Substantia nigra (tissue), 51 donors: ENCODE measurements at places on chromosomes 1 and 21.

GRCh38 chr1:30507401-30508174 is 215.8 kb downstream of the MATN1 start:
- no peak for DNase-seq

- no peak for DNase-seq
These were observed 70.7 kb downstream of the COL24A1 start for GRCh38 chr1:86085741-86086409.

GRCh38 chr1:65691972-65692371 is 100.7 kb upstream of the PDE4B start:
- no peak for DNase-seq

GRCh38 chr1:184039126-184039525 is 1.6 kb upstream of the COLGALT2 start:
- DNase-seq: no peak

DNA sequence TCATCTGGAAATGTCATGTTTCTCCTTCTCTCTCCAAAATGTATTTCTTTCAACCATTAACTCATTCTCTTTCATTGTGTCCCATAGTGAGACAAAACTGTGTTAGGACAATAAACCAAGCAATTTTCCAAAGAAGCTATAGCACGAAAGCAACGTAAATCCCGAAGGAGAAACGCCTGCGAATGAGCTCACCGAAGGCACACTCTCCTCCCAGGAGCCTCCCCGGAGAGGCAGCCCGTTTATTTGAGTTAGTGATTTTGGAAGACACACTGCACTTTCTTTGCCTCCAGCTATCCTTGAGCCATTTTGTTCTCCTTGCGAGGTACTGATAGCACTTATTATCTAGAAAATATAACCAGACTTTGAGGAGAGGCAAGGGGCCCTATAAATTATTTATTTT is 41.2 kb downstream of the RSPH1 start:
- no peak for DNase-seq

DNA sequence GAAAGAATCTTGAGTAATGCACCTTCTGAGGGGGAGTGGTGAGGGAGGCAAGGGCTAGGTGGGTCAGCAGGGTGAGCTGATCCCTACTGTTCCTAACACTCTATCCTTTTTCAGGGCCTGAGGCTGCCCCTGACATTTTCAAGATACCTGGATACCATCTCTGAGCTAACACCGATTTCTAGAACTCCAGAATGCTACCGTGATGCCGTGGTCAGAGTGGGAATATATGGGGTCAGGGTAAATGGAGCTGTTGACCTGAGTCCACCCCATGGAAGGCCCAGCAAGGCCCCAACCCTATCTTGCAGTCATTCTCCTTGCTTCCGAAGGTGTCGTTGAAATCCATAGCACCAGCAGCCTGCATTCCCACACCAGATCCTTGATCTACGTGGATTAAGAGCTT is 18.0 kb upstream of the PTPRF start:
- DNase-seq: no peak

DNA sequence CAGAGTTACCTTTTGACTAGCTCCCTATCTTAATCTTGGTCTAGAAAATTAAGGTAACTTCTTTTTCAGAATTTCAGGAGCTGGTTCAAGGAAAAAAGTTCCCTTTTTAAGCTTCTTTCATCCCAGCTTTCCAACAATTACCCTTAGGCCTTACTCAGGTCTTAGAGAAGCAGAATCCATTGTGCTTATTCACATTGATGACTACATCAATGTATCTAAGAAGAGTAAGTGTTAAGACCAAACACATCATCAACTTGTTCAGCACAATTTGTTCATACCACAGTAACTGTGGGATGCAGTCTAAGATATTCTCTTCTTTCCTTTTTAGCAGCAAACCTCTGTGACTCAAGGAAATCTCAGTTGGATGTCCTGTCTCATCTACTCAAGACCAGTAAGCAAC is 4.1 kb downstream of the MRPL9 start:
- no peak for DNase-seq

- no peak for DNase-seq
These were observed 13.2 kb downstream of the SETD4 start for GRCh38 chr21:36047139-36047538.

DNA sequence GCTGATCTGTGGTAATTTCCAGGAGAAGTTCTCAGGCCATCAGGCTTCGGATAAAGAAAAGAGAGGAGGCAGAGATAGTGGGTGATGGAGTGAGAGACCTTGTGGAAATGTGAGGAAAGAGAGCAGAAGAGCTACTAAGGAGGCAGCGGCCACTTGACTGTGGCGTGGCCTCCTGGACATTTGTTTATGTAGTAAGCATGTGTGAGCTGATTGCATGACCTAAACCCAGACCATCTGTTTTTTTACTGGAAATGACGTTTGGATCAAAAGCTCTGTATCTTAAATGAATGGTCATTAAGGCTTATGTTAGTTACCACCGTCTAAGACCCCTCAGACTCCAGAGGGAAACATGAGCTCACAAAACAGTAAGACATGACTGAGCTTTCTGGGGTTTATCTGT is 13.6 kb downstream of the ATP1B1 start:
- no peak for DNase-seq

GRCh38 chr21:25967901-25968438 is 202.6 kb downstream of the APP start:
- no peak for DNase-seq

DNA sequence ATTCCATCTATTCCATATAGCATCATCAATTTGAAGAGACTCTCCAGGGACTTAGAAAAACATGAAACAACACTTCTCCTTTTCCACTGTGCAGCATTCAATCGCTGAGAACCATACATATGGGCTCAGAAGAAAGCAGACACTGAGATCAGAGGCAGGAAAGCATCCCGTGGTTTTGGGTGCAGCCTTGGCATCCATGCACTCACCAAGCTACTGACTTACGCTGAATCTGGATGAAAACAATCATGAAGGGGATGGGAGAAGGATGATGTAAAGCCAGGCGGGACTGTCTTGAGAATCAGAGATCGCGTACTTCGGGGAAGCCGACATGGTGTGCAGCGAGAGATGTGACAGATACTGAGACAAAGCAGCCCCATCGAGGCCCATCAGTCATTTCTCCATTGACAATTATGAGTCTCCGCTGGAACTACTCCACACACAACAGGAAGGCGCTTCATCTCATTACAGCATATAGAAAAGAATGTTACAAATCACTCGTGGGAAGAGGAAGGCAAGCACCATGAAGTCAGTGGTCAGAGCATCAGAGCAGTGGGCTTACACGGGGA is 2.3 kb upstream of the TIAM1 start:
- DNase-seq: no peak

DNA sequence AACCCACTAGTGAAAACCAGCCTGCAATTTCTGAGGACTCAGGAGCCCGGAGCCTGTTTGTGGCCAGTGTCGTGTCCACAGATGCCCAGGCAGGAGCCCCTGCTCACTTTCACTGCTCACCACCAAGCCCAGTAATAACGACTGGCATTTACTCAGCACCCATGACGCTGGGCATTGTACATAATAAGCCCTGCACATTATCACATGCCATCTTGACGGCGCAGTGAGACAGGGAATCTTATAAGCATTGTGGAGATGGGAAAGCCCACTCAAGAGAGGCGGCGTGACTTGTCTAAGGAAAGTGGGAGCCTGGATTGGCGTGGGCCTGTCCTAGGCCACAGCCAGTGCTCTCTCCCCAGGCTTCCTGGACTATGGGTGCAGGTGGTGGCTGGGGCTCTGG is 28.8 kb upstream of the PEF1 start:
- DNase-seq: no peak

- DNase-seq: no peak
These were observed 37.9 kb downstream of the LHX4 start for GRCh38 chr1:180267761-180268555.

- no peak for DNase-seq
These were observed 778 bp downstream of the EVI5 start for GRCh38 chr1:92784021-92784638.

DNA sequence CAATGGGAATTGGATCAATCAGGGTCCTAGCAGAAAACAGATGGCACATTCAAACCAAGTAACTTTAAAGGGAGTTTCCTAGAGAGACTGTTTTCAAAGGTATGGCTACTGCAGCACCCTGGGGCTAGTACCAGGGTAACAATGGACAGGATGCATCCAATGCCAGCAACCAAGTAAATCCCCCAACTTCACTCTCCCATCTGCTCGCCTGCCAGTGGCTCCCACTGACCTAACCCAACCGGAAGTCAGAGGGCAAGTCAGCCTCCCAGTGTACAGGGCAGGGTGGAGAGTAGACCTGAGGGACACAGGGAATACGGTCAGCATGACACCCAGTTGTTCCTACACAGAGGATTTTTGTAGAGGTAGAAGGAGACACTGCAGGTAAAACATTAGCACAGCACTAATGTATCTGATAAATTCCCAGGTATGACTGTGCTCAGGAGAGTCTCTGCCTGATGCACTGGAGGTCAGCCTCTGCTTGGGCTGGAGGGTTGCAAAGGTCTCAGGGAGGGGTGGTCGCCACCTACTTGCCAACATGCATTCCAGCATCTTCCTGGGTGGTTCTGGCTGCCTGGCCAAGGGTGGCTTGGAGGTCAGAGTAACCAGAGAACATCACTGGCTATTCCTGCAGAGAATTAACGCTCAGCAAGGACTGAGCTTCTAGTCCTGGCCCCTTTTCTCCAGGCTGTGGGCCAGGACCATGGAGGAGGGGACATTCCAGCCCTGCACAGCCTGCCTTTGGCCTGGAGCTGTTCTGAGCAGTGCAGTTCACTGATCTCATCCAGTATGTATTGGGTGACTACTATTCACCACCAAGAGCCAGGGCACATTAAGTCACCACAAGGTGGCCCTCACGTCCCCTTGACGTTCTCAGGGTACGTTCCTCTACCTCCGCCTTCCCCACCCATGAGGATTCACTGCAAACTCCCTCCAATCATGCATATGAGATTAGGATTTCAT is 5.1 kb upstream of the GJA4 start:
- DNase-seq: no peak

- no peak for DNase-seq
These were observed 339.0 kb downstream of the DISC1 start for GRCh38 chr1:231965615-231966014.

DNA sequence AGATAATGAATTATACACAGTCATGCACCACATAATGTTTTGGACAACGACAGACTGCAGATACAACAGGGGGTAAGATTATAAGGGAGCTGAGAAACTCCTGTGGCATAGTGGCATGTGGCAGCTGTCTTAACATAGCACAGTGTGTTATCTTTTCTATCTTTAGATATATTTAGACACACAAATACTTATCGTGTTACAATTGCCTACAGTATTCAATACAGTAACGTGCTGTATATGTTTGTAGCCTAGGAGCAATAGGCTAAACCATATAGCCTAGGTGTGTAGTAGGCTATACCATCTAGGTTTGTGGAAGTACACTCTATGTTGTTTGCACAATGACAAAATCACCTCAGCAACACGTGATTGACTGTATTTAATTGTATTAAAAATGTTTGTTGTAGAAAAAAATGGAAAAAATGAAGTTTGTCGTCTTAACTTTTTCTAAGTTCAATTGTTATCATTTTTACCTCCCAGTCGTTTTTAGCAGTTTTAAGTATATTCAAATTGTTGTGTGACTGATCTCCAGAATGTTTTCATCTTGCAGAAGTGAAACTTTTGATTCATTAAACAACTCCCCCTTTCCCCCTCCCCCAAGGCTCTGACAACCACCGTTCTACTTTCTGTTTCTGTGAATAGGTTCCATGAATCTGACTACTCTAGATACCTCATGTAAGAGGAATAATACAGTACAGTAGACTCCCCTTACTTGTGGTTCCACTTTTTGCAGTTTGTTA is 351.0 kb upstream of the B3GALT2 start:
- no peak for DNase-seq

DNA sequence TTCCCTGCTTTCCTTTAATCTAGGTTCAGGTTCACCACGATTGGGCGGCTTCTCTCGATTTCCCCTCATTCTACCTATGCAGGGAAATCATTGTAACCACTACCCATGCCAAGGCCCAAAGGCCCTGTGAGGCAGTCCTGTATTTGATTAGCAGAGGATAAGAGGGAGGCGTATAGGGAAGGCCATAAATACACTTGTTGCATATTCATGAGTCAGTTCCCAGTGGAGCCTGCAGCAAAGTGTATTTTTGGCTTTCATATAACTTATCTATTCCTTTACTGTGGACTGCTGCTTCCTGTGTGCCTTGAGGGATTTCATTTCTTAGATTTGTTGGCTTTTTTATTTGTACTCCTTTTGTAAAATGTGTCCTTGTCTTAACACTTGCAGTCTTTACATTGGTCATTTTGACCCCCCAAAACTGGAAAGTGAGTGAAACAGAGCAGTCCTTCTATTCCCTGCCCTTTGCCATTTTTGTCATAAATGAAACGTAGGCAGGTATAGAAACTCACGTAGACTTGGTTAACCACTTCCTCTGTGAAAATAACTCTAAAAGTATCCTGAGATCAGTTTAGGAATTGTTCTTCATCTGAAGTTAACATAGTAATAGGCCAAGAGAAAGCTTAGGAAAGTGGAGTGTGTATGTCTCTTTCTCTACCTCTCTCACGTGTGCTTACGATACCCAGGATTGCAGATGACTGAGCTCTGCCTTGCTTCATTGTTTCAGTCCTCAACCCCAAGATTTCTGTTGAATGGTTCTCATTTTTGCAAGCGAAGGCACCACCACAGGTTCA is 19.6 kb upstream of the KCNQ4 start:
- DNase-seq: no peak

GRCh38 chr1:225152061-225152460 is 222.6 kb downstream of the DNAH14 start:
- no peak for DNase-seq
